ENCODE measurements at places on chromosomes 6 and 20.
A peak's percentile ranks its signal among the peaks of the same experiment; 100 is the strongest.

- DNase-seq, result peak; percentile 44
Observed at GRCh38 chr20:44388466-44389023, 33.0 kb downstream of the HNF4A start.

DNA sequence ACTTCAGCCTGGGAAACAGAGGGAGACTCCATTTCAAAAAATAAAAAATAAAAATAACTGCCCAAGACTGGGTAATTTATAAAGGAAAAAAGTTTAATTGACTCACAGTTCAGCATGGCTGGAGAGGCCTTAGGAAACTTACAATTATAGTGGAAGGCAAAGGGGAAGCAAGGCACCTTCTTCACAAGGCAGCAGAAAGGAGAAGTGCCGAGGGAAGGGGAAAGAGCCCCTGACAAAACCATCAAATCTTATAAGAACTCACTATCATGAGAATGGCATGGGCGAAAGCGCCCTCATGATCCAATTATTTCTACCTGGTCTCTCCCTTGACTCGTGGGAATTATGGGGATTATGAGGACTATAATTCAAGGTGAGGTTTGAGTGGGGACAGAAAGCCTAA, 95.5 kb upstream of the LGSN start:
- no peak for DNase-seq

DNA sequence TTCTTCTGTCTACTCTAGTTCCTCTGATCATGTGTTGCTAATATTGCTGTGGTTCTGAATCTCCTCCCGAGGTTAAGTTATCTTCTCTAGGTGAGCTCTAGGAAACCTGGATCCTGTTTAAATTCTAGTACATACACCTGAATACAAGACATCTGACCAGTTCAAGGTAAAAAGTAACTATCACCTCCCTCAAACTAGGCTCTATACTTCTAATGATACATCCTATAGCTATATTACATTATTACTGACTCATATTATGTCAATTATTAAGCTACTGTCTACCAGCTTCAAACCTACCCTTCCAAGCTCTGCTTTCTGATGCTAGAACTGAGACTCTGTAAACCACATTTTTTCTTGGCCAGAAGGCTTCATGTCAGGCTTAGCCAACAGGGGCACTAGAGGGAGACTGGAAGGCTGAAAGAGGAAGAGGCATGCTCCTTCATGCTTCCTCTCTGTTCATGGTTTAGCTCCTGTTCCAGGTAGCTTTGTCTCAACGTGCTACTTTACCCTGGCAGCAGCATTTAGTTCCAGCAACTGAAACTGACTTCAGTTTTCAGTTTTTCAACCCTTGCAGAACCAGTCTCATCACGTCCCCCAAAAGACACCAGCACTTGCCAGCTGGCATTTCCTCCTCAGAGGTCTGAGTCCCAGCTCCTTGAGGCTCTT, 148.4 kb upstream of the TOP1 start:
- no peak for DNase-seq

- DNase-seq, result peak; percentile 75
Observed at GRCh38 chr6:31769684-31770371, 7.3 kb downstream of the VWA7 start.

Data from activated T-cell treated with anti-CD3 and anti-CD28 coated beads for 1 hour (primary cell).